ENCODE measurements at places on chromosomes 13 and 19. TPM values are rescaled to one million over a fixed set of nuclear protein-coding genes. Genes with fewer than 3 reads are reported as not detected.

DNA sequence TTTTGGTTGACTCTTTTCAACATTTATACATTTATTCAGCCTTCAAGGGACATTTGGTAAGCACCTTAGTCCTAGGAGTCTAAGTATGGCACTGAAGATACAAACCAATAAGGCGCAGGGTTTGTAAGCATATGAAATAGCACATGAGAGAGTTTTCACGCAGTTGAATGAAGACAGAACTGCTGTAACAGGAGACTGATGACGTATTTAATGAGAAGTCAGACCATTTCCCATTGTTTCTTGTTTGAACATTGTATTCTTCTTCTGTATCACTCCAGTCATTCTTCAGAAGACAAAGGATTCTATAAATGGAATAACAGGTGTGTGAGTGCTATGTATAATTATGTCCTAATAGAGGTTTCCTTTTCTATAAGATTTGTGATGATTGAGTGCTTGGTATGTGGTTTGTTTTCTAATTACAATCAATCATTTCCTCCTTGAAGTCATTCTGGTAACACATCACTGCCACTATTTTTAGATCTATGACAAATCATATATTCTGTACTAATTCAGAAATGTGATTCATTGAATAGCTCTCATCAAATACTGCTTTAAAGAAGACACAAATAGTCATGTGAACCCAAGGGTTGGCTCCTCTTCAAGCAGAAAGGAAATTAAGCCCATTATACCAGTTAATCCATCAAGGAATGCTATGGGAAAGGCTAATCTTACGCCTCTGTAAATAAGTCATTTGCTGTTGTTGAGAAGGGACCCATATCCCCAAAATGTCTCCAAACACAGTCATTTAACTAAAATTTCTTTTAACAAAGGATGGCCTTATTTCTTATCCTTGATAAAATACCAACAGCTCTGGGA is 222.8 kb upstream of the NBEA start:
- DNase-seq: no peak

DNA sequence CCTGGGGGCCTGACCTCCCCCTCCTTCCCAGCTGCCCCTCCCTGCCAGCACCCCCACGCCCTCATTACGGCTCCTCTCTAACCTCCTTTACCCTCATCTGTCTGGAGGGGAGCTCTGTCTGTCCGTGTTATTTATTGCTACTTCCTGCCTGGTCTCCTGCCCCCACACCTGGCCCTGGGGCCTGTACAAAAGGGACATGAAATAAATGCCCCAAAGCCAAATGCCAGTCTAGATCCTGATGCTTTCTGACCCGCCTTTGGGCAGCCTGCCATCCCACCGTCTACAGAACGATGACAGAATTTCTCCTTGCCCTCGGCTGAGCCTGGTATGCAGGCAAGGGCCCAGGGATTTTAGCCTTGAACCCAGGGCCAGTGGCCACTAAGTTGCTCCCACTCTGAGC is 15.4 kb upstream of the CD22 start:
- no peak for DNase-seq

- no peak for DNase-seq
Measured at GRCh38 chr13:113064534-113065405, 40.8 kb upstream of the F7 start.

DNA sequence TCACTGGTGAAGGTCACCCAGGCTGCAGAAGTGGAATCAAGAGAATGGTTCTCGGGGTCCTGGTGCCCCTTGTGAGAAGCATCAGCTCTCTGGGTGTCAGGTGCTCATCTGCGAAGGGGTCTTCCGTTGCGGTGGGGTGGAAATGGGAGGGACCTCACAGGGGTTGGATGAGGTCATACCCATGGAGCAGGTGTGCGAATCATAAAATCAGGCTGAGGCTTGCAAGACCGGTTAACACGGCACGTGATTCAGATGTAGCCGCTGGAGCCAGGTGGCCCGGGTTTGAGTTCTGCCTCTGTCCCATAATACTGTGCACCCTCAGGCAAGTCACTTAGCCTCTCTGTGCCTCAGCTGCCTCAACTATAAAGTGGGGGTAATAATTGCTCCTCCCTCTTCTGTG is 3.9 kb upstream of the KLK15 start:
- no peak for DNase-seq

GRCh38 chr13:50257646-50258045 is 242.4 kb downstream of the KCNRG start:
- DNase-seq: no peak

DNA sequence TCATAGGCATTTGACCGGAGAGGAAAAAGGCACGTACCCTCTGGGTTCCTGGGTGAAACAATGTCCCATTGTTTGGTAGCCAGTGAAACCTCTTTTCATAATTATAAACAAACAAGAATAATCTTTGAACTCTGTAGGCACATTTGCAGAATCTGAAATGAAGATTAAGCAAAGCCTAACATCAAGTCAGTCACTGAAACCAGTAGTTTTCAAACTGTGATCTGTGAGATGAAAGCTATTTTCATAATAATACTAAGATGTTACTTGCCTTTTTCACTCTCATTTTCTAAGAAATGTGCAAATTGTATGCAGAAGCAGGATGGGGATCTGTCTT is 105.4 kb downstream of the WDFY2 start:
- DNase-seq: no peak

The PNMA8B gene
- 0.35 TPM for total RNA-seq

The S1PR5 gene
- total RNA-seq: 0.30 TPM

The TNNT1 gene
- 0.18 TPM for total RNA-seq

The ADPRHL1 gene
- total RNA-seq: 1.2 TPM

The RELB gene
- total RNA-seq: 1.5 TPM
